ENCODE measurements at places on chromosomes 2 and 18. TPM values are rescaled to one million over a fixed set of nuclear protein-coding genes. Genes with fewer than 3 reads are reported as not detected.

CD8A gene
- 1.8 TPM for total RNA-seq

PARD6G gene
- 2.6 TPM for total RNA-seq

POMC gene
- 92.0 TPM for total RNA-seq

AQP12B gene
- total RNA-seq: 392 TPM

NMUR1 gene
- 2.3 TPM for total RNA-seq

CRIM1 gene
- 64.6 TPM for total RNA-seq

IGFBP5 gene
- total RNA-seq: 35.8 TPM

TNFAIP6 gene
- 5.3 TPM for total RNA-seq

ALLC gene
- not detected for total RNA-seq

SLC16A14 gene
- 0.78 TPM for total RNA-seq

INHA gene
- total RNA-seq: 0.66 TPM

SPATA3 gene
- not detected for total RNA-seq

GPR75 gene
- 2.1 TPM for total RNA-seq

KIAA2012 gene
- not detected for total RNA-seq

DNAH7 gene
- 11.2 TPM for total RNA-seq

MBD5 gene
- 33.5 TPM for total RNA-seq

SLC40A1 gene
- total RNA-seq: 30.3 TPM

- no peak for DNase-seq
Measured at GRCh38 chr2:63041592-63041991, 9.0 kb upstream of the OTX1 start.

GRCh38 chr2:167254721-167255120 is 366.4 kb downstream of the XIRP2 start:
- DNase-seq: no peak

GRCh38 chr2:239296020-239296932 is 104.5 kb downstream of the HDAC4 start:
- peak; percentile 64 for DNase-seq

GRCh38 chr18:74546751-74547530 is 12.6 kb downstream of the CNDP1 start:
- DNase-seq: no peak

- DNase-seq: no peak
Measured at GRCh38 chr18:33735428-33735827, 157.4 kb downstream of the ASXL3 start.

DNA sequence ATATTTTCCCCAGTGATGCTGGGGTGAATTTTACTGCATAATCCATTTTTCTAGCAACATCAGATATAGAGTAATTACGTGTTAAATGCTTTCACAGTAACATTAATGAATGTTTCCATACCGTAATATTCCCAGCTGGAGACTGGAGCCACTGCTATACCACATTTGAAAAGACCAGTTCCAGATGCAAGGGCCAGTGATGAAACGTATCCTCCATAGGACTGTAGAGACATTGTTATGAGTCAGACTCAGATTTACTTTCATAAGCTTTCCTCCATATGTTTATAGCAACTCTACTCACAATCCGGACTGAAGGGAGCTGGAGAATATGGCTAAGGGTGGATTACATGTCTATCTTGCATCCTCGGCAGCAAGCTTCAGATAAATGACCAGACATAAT is 22.7 kb upstream of the GCG start:
- no peak for DNase-seq

DNA sequence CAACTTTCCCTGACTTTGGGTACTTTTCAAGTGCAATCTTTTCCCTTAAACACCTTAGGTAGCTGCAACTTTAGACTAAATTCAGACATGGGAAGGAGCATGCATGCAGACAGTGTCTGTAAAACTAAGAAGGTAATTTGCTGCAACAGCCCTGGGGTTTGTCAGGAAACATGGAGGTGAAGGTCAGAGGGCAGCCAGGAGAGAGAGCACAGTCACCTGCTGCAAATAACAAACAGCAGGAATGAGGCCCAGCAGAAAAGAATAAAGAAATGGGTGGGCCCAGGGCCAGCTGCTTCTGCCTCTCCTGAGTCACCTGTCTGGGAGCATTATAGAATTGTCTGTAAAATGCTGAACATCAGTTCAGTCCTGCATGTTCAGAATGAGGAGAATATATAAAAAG is 35.2 kb downstream of the MTHFD2 start:
- no peak for DNase-seq

DNA sequence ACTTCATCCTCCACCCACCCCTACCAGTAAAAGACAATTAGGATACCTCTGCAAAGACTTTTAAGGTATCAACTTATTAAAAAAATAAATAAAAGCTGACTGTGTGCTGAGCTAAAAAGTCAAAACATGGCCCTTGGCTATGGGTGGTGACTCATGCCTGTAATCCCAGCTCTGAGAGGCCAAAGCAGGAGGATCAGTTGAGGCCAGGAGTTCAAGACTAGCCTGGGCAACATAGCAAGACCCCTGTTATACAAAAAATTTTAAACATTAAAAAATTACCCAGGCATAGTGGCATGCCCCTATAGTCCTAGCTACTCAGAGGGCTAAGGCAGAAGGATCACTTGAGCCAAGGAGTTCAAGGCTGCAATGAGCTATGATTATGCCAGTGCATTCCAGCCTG is 297.4 kb upstream of the FBXO11 start:
- no peak for DNase-seq

- no peak for DNase-seq
Measured at GRCh38 chr2:81334046-81334445, 1029.5 kb upstream of the LRRTM1 start.

- no peak for DNase-seq
Measured at GRCh38 chr2:9234680-9235146, 28.1 kb downstream of the ASAP2 start.

DNA sequence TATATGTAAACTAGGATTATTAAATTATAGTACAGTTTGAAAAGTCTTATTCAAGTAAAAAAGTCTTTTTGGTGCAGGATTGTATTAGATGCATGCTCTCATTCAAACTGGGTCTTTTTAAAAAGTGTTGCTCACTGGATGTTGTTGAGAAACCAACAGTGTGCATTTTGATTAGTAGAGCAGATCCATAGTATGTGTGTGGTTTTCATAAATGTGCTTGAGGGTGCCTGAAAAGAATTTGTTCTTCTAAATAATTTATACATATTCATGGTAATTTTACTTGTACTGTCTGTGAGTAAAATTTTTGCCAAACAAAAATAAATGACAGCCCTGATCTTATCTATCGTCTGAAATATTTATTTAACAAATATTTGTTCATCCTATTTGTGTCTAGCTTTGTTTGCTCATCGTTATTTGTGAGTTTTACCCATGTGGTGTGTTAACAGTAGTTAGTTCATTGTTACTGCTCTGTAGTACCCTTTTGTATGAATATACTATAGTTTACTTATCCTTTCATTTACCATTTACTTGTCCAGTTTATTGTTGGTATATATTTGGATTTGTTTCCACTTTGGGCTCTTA is 50.4 kb downstream of the PTPN4 start:
- DNase-seq: no peak

GRCh38 chr18:35348001-35348400 is 3.8 kb upstream of the ZNF24 start:
- no peak for DNase-seq

- peak; percentile 68 for DNase-seq
Measured at GRCh38 chr18:62324917-62325805, at the start of gene TNFRSF11A. Gene TNFRSF11A, plus strand, starts transcription at chr18:62325310. Its CDS starts 43 bp downstream, at chr18:62325353.

DNA sequence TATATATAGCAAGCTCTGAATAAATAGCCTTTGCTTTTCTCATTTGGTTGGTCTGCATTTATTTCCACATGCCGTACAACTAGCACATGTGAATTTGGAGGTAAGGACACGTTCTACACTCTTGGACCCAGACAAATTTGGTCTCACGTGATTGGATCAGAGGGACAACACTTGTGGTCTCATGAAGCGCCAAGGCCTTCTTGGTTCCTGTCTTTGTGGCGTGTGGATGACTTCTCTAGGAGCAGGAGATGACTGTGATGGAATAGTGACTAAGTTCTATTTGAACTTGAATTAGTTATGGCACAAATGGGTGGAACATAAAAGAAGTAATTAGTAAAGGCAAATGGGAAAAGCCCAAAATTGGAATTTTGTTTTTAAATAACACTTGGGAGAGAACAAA is 206.9 kb downstream of the BCL2 start:
- DNase-seq: no peak

DNA sequence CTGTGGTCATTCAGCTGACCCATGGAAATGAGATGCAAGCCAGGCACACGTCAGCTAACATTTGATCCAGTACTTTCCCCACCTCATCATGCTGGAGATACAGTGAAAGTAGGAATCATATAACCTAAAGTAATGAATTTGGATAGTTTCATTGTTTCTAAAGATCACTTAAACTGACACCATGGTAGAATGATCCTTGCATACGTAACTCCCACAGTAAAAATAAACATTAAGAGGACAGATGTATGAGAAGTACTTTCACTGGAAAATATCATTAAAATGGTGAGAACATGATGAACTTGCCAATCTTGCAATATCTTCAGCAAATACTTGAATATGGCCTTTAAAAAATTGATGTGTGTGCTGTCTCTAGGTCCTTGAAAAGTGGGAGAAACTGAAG is 85.4 kb downstream of the MAIP1 start:
- DNase-seq: no peak

GRCh38 chr2:59034837-59035236 is 793.7 kb upstream of the FANCL start:
- no peak for DNase-seq

DNA sequence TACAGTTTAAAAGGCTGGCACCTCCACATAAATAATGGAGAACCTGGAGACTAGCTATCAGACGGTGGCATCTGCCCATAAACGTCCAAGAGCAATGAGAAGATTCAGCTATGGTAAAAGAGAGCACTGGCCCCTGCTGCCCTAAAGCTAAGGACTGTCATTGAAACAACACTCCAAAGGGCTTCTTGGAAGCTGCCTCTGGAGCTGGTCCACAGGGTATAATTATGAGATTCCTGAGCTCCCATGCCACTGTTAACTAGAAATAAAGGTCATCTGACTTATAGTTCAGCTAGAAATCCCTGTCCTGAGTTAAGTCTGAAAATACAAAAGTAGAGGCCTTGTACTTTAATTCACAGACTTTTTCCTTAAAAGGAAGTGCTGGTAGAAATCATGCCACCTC is 39.9 kb upstream of the RBMS1 start:
- DNase-seq: no peak

DNA sequence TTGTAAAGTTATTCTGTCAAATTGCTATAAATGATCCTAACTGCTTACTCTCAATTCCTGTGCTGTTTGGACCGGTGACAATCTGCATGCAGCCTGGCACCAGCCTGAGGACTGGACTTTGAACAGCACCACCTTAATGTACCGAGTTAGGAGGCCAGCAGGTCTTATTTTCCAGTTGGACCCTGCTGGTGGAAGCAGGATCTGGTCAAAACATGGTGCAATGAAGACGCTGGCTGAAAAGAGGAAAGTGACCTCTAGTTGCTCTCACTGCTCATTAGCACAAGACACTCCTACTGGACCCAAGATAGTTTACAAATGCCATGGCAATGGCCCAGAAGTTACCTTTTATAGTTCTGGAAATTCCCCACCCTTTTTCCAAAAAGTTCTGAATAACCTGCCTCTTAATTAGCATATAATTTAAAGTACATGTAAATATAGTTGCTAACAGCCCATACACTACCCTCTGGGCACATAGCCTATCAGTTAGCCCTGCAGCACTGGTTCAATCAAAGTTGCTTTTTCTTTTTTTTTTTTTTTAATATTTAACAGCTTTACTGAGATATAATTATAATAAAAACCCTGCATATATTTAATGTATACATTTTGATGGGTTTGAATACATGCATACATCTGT is 35.8 kb downstream of the RBKS start:
- DNase-seq: peak; percentile 60

- no peak for DNase-seq
Measured at GRCh38 chr18:2917259-2918047, 70.6 kb downstream of the EMILIN2 start.

- no peak for DNase-seq
Measured at GRCh38 chr18:37668971-37669747, 103.6 kb upstream of the CELF4 start.

DNA sequence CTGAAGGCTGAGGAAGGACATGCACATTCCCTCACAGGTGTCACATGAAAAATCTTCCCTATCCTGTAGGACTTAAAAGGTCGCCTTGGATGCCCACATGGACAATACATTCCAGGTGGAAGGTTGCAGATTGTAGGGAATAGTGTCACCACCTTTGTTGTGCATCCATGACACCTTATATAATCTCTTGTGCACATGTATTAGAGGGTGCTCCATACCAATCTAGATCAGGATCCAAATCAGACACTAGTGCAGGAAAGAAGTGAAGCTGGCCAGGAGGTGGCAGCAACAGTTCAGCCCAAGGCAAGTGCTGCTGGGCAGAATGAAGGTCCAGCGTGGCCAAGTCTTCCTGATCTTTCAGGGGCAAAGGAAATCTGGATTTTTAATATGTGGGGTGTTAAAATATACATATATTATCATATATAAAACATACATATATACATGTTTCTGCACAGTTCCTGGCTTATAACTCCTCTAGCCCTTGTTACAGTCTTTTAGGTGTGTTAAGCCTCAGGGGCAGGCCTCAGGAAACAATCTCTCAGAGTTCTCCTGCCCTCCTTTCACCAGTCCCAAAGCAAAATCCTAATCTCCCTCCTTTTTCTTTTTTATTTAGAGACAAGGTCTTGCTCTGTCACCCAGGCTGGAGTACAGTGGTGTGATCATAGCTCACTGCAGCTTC is 16.6 kb downstream of the NIF3L1 start:
- peak; percentile 82 for DNase-seq

DNA sequence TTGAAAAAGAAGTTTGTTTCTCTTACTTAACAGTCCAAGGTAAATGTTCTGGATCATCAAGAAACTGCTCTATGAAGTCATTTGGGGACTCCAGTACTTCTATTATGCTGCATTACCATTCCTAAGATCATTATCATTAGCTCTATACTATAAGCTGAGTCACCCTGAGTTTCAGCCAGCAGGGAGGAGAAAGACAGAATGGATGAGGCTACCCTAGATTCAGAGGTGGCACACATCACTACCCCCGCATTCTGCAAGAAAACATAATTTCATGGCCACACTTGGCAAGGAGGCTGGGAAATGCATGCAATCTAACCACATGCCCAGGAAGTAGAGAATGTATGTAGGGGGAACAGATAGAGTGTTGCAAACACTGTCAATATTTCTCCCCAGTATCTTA is 16.6 kb upstream of the LNPK start:
- no peak for DNase-seq

- no peak for DNase-seq
Measured at GRCh38 chr18:21629089-21629832, 17.1 kb downstream of the SNRPD1 start.

- no peak for DNase-seq
Measured at GRCh38 chr2:48915227-48915626, 159.7 kb upstream of the LHCGR start.

- no peak for DNase-seq
Measured at GRCh38 chr18:23136326-23137096, 1.2 kb downstream of the CABLES1 start.

DNA sequence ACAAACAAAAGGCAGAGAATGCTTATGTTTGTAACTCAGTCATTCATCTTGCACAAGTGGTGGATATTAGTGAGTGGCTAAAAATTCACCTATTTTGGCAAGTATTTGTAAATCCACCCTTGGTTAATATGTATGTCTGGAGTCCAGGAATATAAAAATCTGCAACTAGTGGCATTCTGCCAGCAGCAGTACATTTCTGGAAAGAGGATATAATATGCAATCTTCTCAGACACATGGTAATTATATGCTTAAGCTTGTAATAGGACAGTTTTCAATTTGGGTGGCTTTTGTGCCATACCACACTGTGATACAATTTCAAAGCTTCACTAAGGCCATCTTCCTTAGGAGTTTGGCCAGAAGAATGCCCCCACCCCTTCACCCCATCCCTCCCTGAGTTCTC is 693.3 kb downstream of the MBD2 start:
- no peak for DNase-seq

GRCh38 chr2:127129937-127130336 is 23.0 kb upstream of the BIN1 start:
- DNase-seq: no peak

Data from body of pancreas (tissue), 4 donors.